ENCODE measurements at places on chromosomes 7 and 10.

GRCh38 chr7:25385506-25386136 lies 157.3 kb upstream of the NPVF start:
- DNase-seq = no peak

DNA sequence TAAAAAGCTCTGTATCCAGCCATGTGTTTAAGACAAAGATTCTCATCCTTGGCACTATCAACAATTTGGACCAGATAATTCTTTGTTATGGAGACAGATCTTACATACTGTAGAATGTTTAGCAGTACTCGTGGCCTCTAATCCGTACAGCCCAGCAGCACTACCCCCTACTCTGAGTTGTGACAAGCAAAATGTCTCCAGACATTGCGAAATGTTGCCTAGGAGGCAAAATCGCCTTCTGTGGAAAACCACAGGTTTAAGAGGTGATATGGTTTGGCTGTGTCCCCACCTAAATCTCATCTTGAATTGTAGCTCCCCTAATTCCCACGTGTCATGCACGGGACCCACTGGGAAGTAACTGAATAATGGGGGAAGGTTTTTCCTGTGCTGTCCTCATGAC lies 186.7 kb downstream of the CHCHD3 start:
- no peak for DNase-seq

DNA sequence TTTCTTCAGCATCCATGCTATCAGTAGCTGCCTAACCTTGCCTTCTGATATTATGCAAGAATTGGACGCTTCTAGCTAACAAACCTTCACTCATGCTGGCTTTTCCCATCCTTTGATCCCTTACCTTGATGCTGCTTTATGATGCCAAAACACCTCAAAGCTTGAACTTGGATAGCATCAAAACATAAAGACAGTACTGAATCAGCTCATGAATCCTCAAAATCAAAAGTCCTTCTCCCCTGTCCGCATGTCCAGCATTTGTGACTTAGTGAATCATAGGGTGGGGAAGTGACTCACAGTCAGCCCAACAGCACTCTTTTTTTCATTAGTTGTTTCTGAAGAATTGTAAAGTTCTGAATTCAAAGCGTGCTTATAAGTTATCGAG lies 89.5 kb upstream of the PIK3CG start:
- DNase-seq = no peak

DNA sequence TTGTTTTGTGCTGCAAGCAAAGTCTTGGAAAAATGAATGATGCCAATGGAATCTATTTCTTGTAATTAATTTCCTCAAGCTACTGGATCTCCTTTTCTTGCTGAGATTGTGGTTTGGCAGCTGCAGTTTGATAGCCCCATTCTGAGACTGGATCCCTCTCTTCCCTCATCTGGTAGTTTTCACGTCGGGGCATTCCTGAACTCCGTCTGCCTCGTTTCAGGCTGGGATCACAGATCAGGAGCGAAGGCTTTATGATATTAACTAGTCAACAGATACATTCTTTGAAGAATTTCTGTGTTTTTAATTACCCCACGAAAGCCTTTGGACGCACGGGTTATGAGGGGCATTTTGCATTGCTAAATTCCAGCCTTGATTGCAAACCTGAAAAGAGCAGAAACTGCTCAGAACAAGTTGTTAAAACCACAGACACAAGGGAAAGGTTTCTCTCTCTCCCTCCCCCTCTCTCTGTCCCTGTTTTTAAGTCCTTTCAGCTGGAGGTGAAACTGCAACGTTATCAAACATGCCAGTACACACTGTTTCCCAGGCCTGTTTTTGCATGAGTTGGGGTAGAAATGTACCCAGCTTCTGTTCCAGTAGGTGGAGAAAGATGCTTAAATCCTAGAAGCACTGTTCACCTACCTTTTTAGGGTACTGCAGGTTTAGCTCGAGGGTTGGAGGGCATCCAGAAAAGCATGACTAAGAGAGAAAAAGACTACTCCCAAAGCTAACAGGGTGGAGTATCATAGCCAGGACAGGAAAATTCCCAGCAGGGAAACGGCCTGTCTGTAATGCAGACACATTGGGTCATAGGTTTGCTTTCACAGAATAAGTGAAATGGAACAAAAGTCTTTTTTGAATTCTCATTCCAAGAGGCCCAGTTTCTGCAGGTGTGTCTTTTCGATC lies 124.3 kb downstream of the CUX1 start:
- no peak for DNase-seq

DNA sequence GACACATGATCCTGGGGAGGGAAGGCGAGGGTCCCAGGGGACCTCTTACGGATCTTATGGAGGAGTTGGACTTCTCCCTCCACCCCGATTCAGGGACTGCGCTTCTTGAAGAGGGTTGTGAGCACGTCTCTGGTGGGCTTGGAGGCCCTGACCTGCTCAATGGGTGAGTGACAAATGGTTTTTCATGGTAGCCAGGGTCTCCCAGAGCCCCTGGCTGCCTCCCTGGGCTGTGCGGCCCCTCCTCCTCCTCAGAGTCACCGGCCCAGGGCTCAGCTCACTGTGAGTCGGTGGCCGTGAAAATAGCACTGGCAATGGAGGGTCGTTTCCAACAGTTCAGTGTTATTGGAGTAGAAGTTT lies 26.6 kb downstream of the INPP5A start:
- DNase-seq = no peak

DNA sequence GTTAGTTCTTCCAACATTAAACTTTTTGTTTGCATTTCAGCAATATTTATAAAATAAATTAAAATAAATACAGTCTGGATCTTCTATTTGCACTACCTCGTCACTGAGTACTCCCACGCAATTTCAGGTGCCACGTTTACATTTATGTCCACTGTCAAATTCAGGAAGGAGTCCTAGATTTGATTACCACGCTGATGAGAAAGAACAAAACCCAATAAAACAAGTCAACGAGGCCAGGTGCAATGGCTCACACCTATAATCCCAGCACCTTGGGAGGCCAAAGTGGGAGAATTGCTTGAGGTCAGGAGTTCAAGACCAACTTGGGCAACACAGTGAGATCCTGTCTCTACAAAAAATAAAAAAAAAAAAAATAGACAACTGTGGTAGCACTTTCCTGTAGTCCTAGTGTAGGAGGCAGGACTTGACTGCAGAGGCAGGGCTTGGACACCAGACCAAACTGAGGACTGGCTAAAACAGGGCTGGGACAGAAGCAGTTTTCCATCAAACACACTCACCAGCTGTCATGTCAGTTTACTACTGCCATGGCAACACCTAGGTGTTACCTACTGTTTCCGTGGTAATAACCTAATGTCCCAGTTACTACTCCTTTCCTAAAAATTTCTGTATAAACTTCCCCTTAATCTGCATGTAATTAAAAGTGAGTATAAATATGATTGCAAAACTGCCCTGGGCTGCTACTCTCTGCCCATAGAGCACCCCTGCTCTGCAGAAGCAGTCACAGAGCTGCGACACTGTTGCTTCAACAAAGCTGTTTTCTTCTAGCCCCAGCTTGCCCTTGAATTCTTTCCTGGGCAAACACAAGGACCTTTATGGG lies 341.7 kb downstream of the PARD3 start:
- no peak for DNase-seq

DNA sequence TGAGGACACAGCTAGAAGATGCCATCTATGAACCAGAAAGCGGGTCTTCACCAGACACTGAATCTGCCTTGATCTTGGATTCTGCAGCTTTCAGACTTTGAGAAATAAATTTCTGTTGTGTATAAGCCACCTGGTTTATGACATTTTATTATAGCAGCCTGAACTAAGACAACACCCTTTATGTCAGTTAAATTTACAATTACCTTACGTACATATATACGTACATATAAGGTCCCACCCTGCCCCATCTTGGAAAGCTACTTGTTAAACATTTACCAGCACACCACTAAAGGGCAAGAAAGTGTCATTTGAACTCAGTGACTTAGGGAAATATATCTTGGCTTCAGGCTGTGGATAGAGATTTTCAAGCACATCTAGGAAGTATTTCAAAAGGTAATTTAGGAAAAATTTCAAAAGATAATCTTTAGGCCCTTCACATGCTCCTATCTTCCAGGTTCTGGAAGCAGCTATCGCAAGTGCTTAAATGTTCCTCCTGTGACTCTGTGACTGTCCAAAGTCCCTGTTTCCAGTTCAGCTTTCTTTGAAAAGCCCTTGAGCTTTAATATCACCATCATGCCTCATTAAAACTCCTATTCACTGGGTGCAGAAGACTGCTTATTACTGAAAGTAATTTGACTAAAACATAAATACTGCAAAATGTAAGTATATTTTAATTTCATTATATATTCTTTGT lies 9.6 kb upstream of the SRI start:
- no peak for DNase-seq

DNA sequence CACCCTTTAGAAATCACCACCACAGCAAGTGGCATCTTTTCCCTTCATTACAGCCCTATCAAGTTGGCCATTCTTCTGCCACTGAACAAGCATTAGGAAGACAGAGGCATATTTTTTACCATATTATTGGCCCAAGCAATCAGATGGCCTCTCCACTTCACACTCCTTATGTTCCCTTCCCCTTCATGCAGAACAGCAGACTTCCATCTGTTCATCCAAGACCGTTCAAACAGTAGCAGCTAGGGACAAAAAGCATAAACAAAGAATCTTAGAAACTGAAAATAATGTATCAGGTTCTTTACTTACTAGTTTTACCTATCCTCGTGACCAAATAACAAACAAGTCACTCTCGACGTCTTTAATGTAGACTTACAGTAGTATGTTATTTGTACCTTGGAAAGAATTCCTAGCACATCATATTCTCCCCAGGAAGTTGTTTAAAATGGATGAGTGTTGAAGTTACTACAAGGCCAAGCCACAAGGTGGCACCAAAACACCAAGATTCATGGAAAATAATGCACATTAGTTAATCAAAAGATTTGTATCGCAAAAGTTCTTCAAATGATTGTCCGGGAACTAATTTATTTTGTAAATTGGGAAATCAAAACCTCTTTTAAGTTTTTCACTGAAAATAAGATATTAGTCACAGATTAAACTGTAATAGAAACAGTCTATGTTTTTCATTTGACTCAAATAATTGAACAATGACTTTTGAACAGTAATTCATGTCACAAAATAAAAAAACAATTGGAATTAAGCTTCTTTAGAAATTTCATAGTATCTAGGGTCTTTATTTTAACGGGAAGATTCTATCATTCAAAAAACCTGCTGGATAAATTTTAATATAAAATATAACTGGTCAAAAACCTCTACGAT lies 112.1 kb downstream of the VPS41 start:
- peak; percentile 15 for DNase-seq

GRCh38 chr7:157043745-157044144 lies 33.3 kb upstream of the MNX1 start:
- no peak for DNase-seq

DNA sequence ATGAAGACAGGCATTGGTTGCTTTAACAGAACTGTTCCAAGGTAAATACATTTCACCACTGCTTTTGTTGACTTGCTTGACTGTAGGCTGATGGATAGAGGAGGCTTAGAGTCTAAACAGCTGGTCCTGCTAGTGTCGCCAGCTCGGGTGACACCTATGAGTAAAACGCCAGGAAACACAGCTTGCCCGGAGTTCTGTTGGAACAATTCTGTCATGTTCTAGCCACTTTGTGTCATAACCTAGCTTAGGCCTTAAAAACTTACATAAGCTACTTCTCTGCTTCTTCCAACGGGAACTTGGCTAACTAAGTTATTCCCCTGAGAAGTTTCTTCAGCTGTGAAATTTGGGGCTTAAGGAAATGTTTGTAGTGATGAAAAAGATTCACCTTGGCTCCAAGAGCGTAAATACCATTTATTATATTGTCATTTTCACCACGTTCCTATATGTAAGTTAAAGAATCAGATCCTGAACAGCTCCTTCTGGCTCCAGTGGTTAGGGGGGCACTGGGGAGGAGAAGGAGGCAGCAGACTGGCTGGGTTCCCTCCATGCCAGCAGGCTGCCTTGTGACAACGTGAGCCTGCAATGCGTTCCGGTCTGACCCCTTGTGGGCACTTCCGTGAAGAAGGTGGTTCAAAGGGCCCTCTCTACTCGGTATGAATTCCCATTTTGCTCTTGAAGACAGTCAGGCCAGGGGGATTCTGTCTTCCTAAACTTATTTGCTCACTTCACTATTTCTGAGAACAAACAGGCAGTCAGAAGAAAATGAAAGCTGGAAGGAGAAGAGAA lies 253.2 kb downstream of the BMPER start:
- DNase-seq = no peak

DNA sequence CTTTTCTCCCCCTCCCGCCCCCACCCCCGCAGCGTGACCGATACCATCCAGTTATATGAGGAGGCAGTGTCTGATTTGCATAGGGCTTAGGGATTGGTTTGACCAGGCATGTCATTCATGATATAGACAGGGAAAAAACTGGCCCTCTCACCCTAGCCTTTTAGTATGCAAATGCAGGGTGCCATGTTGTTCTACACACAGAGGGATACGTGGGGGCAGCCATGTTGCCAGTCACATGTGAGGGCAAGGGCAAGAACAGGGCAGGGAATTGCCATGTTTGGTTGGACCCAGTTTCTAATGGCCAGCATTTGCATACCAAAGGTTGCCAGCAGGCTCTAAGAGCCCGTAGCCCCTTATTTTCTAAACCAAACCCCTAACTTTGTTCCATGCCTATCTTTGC lies 552.1 kb downstream of the SORCS1 start:
- DNase-seq = no peak

DNA sequence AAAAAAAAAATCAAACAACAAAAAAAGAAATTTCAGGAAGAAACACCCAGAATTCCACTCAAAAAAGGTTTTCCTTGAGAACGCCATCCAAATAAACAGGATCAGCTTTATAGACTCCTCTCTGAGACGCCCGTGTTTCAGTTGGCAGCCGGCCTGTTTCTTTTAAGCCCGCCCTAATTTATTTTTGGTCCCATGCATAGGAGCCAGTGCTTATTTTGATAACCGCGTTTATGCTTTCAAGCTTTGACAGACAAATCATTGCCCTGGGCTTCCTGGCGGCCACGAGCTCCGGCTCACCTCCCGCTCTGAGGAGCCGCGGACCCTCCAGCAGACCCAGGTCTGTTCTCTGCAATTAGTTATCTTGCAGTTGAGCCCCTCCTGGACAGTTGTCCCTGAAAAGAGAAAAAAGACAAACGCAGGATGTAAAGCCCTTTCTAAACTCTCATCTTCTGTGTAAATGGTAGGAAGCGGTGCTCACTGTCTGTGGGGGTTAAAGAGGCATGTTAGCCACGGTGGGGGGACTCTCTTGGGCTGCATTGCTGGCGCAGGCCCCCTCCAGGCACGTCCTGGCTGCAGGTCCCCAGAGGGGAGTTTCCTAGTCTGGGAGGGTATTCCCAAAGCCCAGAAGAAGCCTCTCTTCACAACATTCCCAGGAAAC lies 22.2 kb upstream of the UNCX start:
- no peak for DNase-seq

DNA sequence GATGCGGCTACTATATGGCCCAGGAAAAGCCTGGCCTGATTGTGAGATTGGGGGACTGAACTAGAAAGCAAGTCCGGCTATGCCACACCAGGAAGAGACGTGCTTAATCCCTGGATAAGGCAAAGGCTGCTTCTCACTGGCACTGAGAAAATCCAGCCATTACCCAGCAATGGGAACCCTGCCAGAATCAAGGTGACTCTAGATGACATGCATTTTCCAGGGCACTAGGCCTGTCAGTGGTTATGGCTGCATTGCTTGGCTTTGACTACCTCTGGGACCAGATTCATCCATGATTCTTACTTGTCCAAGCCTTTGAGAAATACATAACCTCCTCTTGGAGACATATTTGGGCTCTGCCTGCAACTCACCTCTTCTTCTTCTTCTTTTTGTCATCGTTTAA lies 317.2 kb downstream of the GRID1 start:
- DNase-seq = no peak
